Smooth muscle cell of the umbilical artery (primary cell): ENCODE measurements at places on chromosomes 5 and 9. TPM values are rescaled to one million over a fixed set of nuclear protein-coding genes. Genes with fewer than 3 reads are reported as not detected.

Gene FOXE1
- not detected in 2 replicates for total RNA-seq

Gene HK3
- not detected in 2 replicates for total RNA-seq

Gene ENTPD2
- not detected in 2 replicates for total RNA-seq

Gene GLRA1
- total RNA-seq, result not detected in 2 replicates

Gene RNF44
- total RNA-seq, result 2.1 and 4.6 TPM in 2 replicates

Gene PRUNE2
- total RNA-seq, result 6.2 and 8.8 TPM in 2 replicates

Gene SAPCD2
- total RNA-seq, result 0.89 and 5.7 TPM in 2 replicates

Gene OTULINL
- under 0.01 and 0.14 TPM in 2 replicates for total RNA-seq

Gene TMEM171
- 1.8 and 4.7 TPM in 2 replicates for total RNA-seq

Gene MSH3
- 19.9 and 25.6 TPM in 2 replicates for total RNA-seq

Gene MAMDC4
- total RNA-seq, result 2.7 and 4.0 TPM in 2 replicates

Gene SLC25A2
- total RNA-seq, result 0.28 and 0.30 TPM in 2 replicates

Gene TSSK1B
- total RNA-seq, result 0.30 and 0.46 TPM in 2 replicates

Gene MAP3K1
- total RNA-seq, result 4.8 and 5.2 TPM in 2 replicates

Gene CTSL
- total RNA-seq, result 218 and 349 TPM in 2 replicates

Gene PCDHGA9
- 3.6 and 4.5 TPM in 2 replicates for total RNA-seq

Gene LTC4S
- total RNA-seq, result 0.59 and 1.0 TPM in 2 replicates

Gene GRIN3A
- total RNA-seq, result under 0.01 TPM in 1 of 2 replicates, not detected in the other

Gene OR1L6
- total RNA-seq, result not detected in 2 replicates

Gene KCNN2
- total RNA-seq, result 0.18 and 0.59 TPM in 2 replicates

Gene ZFP2
- total RNA-seq, result 0.55 and 0.89 TPM in 2 replicates

Gene ANXA2R
- 1.2 and 1.9 TPM in 2 replicates for total RNA-seq

Gene SEMA6A
- 0.05 TPM in 1 of 2 replicates, not detected in the other for total RNA-seq

Gene RASEF
- total RNA-seq, result 0.28 and 0.59 TPM in 2 replicates

Gene MSX2
- 0.28 and 1.5 TPM in 2 replicates for total RNA-seq

Gene C5orf58
- total RNA-seq, result not detected in 2 replicates

Gene IL17B
- total RNA-seq, result 0.59 TPM in 1 of 2 replicates, not detected in the other

Gene KLF4
- total RNA-seq, result 1.5 and 4.3 TPM in 2 replicates

Gene CD14
- 0.55 and 0.59 TPM in 2 replicates for total RNA-seq

Gene PCDHA9
- under 0.01 and 0.09 TPM in 2 replicates for total RNA-seq

Gene ANKRD31
- under 0.01 and 0.14 TPM in 2 replicates for total RNA-seq

Gene SPAG8
- total RNA-seq, result 0.55 and 1.2 TPM in 2 replicates
